Activated CD8-positive, alpha-beta memory T cell treated with anti-CD3 and anti-CD28 coated beads for 24 hours (primary cell): ENCODE measurements at places on chromosomes 2 and 18.

GRCh38 chr2:48755473-48755872, at the start of gene LHCGR:
Gene LHCGR, minus strand, starts transcription at chr2:48755724. Its CDS starts 53 bp downstream, at chr2:48755671.
- DNase-seq, result no peak

- DNase-seq, result peak; percentile 78
Observed at GRCh38 chr2:70089220-70089982, 2.1 kb downstream of the PCBP1 start.

- no peak for DNase-seq
Observed at GRCh38 chr2:39780825-39781600, 2.0 kb upstream of the THUMPD2 start.

DNA sequence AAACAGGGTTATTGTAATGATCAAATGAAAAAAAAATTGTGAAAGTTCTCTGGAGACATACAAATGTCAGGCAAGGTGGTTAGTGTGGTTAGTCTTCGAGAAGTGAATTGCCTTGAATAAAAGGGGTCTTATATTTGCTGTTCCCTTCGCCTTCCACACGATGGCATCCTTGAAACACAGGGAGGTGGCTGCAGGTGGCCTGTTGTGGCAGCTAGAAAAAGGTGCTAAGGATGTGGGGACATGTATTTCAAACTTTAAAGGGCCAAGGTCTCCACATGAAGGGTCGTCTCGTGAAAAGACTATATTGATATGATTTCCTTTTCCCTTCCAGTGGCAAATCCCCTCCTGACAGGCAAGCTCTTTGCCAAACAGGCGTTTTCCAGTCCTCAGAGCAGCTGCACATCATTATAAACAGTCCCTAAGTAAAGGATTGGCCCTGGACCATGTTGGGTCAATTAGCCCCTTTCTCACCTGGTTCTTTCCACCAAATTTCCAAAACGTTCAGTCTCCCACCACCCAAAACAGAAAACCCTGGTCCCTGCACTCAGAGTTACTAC, 68.5 kb downstream of the COPS8 start:
- peak; percentile 78 for DNase-seq

DNA sequence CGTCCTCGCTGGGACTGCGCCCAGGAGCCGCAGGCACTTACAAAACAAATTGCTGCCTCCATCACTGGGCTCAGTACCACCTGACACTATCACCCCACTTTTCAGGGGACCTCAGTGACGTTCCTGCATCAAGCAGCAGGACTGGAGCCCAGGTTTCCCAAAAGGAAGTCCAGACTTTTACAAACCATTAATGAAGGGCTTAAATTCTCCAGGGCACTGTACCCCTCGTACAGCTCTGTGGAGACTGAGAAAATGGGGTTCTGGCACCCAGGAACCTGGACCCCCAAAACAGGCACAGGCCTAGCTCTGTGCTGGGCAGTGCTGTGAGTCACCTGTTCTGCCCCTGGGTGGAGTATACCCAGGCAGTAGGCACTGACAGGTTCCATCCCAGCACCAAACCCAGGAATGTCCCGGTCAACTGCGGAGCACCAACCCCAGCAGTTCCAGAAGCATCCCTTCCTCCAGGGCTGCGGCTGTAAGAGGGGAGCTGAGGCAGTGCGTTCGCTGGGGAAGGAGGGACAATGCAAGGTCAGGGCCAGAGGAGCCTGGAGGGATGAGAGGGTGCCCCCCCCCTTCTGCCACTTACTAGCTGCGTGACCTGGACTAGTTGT, 24.6 kb upstream of the NOTO start:
- no peak for DNase-seq

DNA sequence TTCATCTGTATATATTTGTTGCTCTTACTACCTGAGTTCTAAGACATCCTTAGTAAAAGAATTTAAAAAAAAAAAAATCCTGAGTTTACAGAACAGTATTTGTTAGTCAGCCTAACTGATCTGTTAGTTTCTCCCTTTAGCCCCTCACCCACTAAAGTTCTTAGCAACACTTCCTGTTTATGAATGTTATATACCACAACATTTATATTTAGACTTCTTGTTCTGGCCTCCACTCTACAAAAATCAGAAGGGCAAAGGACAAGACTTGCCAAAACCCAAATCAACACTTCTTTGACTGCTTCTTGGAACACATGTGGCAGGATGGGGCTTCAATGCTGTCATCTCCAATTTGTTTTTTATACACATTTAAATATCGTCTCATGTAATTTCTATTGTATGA, 71.1 kb downstream of the MGAT5 start:
- no peak for DNase-seq

GRCh38 chr2:48723129-48723528, 32.4 kb downstream of the LHCGR start:
- DNase-seq, result no peak

DNA sequence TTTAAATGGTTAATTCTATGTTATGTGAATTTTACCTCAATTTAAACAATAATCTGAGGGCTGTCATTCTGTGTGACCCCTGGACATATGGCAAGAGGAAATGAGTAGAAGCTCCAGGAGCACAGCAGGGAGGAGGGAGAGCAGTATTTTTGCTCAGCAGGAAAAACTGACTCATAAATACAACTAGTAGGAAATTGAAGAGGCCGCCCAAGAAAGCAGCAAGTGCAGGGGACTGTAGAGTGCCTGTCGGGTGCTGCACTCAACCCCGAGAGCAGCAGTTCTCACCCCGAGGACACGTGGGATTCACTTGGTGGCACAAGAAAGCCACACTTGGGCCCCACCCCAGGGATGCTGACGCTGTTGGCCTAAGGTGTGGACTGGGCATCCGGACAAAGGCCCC, 60.8 kb downstream of the NPAS2 start:
- DNase-seq, result no peak

DNA sequence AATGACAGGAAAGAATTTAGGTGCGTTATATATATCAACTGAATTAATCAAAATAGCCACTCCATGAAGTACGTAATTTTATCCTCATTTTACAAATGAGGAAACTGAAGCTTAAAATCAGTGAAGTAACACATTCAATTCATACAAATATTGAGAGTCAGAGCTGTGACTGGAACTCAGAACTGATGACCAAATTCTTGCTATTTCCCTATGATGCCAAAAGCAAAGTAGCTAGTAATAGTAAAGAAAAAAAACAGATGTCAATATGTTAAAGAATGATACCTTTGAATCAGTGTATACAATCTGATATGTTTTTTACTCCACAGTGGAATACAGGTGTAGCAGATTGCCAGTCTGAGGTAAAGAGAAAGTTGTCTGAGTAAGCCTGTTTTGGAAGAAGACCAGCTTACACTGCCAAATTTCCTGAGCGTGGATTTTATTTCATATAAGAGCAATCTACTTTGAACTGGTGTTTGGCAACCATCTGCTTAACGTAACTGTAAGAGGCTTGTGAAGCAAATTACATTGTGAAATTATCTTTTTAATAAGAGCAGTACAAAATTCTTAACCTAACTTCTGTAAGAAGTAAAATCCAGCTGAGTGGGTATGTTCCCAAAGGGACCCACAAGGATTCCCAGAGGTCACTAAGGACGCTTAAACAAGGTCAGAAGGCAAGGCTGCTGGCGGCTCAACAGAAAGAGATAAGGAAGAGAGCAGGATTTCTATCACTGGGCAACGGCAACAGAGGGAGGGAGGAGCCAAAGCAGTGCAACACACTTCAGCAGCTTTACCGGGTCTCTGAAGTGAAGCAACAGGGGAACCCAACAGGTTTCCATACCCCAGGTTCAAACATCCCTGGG, 85.6 kb downstream of the IKZF2 start:
- DNase-seq, result no peak

DNA sequence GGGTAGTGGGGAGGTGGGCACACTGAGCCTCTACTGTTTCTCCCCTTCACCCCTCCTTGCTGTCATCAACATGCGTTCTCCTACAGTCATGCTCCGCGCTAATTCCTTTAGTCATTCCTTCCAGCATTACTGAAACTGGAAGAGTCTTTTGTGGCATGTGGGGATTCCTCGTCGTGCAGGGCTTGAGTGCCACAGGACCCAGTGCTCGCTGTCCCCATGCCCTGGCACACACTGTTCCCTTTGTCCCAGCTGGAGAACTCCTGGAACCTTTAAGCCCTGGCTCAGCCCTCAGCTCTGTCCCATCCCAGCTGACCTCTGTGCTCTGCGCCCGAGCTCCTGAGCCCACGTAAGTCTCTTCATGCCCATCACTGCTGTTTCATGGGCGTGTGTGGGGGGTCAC, 42.1 kb downstream of the ODC1 start:
- DNase-seq, result no peak

- DNase-seq, result no peak
Observed at GRCh38 chr18:24919181-24919797, 432.7 kb downstream of the ZNF521 start.

DNA sequence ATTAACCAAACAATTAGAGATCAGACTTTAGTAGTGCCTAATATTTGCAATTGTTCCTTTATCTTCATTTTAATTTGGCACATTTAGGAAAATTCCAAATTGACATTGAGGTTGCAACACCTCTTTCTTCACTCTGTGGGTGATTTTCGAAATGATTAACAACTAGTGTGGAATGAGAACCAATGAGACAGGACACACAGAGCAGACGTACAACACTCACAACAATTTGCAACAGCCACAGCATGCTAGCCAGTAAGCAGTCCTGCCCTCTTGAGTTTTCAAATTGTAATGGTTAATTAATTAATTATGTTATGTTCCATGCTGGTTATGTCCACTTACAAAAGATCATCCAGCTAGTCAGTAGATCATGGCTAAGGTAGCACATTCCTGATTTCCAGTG, 339.3 kb downstream of the LRP1B start:
- DNase-seq, result no peak

DNA sequence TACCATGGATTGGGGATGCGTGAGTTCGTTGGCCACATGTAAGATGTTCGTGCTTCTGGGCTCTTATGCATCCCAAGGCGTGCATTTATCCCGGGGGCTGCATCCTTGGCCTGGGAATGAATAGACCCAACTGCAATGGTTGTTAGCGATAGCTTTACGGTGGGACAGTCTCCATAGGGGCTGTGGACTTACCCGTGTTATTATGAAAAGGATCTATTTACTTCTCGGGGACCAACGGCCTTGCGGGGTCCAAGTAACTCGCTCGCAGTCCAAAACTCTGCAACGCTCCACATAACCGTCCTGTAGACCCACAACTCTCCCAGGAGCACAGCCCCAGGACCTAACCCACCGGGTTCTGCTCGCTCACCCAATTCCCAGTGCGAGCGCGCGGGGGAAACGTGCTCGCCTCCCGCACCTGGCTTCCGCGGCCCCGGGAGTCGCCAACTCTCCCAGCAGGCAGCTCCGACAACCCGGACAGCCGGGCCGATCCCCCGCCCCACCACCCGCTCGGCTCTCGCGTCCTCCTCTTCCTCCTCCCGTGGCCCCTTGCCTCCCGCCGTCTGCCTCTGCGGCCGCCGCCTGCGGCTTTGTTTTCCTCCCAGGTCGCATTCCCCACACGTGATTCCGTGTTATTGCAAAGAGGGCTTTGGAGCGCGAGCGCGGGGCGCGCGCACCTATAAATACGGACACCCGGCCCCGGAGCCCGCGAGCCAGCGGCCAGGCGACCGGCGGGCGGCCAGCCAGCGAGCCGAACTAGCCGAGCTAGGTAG, at the start of gene CABLES1:
CABLES1 (plus strand) TSS at position 706 of the 770 bp plus-strand sequence. CDS start 278 bp downstream, outside the sequence.
- peak; percentile 75 for DNase-seq

GRCh38 chr2:119068154-119068725, 90.3 kb downstream of the C1QL2 start:
- DNase-seq, result no peak

GRCh38 chr2:25165992-25166875, 2.1 kb downstream of the POMC start:
- DNase-seq, result peak; percentile 73

DNA sequence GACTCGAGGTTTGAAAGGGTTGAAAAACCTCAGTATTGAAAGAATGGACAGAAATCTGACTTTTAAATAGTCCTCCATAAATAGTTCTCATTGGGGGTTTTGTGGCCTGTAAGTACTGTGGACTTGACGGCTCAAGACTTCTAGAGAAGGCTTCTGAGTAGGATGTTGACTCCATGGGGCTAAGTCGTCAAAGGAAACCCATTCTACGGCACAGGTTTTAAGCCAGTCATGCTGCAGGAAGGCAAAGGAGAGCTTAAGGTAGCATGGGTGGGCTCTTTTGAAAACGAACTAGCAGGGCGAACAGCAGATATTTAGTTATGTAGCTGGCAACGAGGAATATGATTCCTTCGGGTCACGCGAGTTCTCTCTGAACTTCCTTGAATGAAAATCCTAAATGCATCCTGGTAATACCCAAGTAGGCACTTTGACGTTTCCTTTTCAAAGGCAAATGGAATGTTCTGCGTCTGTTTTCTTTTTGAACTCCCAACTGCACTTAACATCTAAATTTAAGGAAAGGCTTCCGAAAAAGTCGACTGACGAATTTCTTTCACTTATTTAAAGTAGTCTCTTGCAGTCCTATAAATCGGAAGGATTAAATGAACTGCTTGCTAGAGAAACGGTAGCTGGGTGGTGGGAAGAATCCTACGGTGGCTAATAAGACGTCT, 1.1 kb upstream of the NEDD4L start:
- DNase-seq, result no peak
